ENCODE measurements at places on chromosomes 7 and 10.

- DNase-seq: no peak
Observed at GRCh38 chr7:99629643-99630042, 12.9 kb downstream of the ZSCAN25 start.

DNA sequence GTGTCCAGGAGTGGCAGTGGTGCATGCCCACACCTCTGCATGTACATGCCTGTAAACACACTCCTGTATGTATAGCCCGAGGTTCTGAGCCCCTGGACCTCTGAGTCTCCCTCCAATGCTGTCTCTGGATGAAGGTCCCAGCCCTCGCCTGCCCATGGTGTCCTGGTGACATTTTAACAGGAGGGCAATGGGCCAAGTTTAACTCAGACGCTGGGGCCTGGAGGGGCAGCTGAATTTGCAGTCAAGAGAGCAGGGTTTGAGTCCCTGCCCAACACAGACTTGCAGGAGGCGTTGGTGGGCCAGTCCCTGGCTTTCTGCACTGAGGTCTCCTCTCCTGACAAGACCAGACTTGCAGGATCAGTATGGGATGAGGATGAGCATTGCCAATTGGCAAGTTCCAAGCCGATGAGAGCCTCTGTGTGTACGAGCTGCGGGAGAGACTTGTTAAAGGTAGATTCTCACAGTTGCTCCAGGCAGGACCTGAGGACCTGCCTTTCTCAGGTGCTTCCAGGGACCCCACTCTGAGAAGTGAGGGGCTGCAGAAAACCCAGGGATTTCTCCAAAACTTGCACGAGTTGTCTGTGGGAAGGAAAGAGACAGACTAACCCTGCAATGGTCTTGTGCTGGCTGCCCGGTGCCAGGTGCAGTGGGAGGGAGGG is 141.9 kb downstream of the ELFN1 start:
- DNase-seq: no peak

DNA sequence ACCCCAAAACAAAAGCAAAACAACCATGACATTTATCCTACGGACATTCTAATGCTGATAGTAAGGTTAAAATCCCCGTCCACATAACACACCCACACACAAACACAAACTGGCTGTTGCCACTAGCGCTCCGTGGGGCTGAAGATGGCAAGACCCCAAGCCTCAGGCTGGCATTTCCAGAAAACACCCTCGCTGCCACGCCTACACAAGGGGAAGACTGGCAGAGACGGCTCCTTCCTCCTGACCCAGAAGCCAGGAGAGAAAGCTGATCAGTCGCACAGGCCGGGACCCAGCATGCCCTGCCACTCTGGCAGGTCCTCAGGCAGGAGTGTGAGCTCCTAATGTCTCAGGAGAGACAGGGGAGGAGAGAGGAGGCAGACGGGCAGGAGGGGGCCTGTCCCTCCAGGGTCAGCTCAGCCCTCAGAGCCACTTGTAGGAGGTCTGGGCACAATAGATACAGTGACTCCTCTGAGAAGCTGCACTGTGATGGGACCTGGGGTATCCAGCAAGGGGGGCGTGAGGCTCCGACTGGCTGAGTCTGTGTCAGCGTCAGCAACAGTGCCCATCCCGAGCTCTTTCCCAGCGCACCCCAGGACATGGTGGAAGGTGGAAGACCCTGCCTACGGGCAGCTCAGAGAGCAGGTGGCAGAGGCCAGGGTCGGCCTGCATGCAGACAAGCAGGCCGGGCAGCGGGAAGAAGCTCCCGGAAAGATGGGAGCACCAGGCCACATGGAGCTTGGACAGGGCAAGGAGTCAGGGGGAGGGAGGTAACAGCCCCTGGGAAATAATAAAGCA is 326.9 kb downstream of the PTPRN2 start:
- no peak for DNase-seq

GRCh38 chr7:72503644-72504043 is 91.5 kb upstream of the CALN1 start:
- no peak for DNase-seq

DNA sequence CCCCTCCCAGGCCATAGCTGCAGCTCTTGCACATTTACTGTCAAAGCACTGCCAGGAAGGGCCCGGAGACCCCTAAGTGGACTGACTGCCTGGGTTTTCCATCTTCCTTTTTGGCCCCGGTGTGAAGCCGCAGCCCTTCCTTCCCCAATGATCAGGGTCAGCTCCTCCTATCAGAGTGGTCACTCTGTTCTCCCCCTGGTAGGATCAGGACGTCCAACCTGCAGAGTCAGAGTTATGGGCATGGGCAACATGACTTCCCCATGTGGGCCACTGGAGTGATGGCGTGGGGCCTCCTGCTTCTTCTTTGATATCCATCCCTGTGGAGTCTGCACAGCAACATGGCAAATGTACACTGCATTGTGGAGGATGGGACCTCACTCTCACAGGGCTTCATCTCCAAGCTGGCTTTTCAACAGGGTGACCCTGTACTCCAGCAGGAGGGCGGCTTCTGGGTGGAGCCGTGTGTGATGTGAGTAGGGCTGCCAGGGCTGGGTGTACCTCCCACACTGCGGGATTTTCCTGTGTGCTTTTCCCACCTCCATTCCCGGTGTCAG is 6.4 kb upstream of the RAMP3 start:
- no peak for DNase-seq

DNA sequence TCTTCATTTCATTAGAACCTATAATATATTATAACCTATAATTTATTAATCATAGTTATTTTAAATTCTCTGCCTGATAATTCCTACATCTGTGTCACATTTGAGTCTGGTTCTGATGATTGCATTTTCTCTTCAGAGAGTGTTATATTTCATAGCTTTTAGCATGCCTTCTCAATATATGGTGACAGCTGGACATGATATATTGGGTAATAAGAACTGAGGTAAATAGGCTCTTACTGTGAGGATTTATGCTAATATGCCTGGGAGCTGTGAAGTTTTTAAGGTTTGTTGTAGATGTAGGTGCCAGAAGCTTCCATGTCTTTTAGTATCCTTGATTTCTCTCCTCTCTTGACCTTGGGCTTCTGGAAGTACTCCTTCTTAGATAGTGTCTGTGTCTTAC is 325.9 kb upstream of the SEMA3D start:
- DNase-seq: no peak

DNA sequence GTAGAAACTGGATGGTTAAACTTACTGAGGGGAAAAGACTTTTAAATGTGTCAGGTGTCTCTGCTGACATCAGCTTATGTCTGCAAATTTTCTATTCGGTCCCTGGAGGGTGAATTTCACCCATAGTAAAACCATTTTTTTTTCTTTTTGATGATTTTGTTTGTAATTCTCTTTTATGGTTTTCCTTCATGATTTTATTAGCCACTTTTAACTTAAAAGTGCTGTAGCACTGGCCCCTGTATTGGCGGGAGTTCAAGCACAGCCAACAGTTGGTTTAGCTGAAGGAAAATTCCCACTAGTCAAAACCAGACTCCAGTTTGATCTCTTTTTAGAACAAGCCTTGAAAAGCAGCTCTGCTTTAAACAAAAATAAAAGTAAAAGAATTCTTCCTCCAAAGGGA is 5.0 kb upstream of the ITGA8 start:
- DNase-seq: no peak

DNA sequence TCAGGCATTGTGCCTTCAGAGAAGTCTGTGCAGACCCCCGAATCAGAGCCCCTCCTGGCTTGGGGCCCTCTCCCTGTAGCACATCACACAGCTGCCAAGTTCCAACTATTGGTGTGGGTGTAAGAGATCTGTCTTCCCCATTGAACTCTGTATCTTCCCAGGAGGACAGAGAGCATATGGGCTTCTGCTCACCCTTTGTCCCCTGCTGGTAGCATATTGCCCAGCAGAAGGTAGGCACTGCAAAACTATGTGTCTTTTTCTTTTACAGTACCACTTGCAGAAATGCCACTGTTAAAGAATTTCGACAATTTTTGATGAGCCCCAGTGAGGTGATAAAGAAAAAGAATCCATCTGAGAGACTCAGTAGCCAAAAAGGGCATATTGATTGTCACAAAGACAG is 59.6 kb downstream of the NPY start:
- no peak for DNase-seq

DNA sequence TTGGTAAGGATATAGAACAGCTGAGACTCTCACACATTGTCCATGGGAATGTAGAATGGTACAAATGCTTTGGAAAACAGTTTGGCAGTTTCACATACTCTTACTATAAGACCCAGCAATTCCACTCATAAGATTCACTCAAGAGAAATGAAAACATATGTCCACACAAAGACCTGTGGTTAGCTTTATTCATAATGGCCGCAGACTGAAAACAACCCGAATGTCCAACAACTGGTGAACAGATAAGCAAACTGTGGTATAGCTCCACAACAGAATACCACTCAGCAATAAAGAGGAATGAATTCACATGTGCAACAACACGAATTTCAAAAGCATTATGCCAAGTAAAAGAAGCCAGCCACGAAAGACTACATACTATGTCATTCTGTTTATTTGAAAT is 33.5 kb upstream of the CUL1 start:
- no peak for DNase-seq

GRCh38 chr10:119428789-119429188 is 113.7 kb downstream of the RGS10 start:
- DNase-seq: no peak

DNA sequence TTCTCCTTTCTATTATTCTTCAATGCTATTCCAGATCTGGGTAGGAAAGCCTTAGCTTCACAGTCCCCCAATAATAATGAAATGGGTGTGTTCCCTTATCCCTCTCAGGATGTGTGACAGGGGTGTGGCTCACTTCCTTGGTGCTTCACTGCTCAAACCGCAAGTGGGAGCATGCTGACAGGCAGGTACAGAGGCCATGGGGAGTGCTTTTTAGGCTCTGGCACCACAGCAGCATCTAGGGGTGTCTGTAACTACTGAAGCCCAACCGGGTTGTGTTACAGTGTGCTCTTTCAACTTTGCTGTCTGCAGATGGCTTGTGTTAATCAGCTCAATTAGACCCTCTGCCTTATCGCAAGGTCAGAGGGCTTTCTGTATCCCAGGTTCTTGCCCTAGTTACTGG is 79.4 kb upstream of the CYP2C9 start:
- no peak for DNase-seq

- no peak for DNase-seq
Observed at GRCh38 chr7:129437190-129437589, 3.0 kb downstream of the STRIP2 start.

DNA sequence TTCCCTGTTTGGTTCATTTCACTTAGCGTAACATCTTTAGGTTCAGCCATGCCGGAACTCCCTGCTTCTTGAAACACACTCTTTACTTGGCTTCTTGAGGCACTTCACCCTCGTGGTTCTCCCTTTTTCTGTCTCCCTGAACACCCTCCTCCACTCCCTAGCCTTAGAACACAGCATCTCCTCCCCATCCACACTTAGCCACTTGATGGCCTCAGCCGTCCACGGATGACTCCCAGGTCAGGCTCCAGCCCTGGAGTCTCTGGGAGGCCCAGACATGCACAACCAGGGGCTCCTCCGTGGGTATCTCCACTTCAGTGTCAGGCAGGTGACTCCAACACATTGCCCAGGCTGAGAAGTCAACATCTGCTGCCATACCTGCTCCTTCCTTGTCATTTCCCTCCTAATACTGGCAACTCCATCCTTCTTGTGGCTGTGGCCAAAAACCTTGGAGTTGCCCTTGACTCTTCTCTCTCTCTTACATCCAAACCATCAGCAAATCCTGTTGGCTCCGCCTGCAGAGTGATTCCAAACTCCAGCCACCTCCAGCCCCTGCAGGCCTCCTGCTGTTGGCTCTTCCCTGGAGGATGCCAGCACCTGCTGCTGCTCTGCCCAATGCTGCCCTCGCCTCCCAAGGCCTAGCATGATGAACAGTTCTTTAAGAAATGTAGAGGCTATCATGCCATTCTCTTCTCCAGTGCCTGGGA is 8.4 kb upstream of the INMT start:
- DNase-seq: no peak

GRCh38 chr7:38394660-38395059 is 121.2 kb upstream of the TARP start:
- DNase-seq: no peak

- DNase-seq: no peak
Observed at GRCh38 chr7:28548416-28548815, 136.1 kb downstream of the CREB5 start.

DNA sequence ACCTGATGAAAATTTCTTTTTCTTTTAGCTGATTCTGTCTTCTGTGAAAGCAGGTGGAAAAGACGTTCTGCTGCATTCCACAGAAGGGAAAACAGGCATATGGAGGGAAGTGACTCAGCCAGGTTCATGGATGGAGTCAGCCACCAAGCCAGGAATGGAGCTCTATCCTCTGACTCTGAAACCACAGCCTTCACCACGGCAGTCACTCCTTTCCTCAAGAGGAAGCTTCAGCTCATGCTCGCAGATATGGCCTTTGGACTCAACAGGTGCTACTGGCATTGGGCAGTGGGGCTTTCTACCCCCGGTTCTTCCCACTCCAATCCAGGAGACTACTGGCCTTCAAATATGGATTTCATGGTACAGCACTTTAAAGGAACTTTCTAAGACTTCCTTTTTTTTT is 11.5 kb upstream of the PLAU start:
- no peak for DNase-seq

DNA sequence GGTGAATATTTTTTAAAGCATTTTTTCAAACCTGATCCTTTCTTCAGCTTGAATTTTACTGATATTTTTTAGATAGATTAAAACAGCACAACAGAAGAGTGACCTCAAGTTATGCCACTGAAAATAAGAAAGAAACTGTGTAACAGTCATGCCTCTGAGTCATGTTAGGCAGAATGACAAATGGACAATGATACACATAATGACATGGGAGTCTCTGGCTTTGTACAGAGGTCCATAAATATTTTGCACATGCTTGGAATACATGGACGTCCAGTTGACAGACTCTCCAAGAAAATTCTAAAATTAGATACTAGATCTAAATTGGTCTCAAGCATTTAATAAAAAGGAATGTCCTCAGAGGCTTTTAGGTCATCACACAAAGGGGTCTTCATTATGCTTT is 21.9 kb upstream of the SEMA3A start:
- DNase-seq: no peak

DNA sequence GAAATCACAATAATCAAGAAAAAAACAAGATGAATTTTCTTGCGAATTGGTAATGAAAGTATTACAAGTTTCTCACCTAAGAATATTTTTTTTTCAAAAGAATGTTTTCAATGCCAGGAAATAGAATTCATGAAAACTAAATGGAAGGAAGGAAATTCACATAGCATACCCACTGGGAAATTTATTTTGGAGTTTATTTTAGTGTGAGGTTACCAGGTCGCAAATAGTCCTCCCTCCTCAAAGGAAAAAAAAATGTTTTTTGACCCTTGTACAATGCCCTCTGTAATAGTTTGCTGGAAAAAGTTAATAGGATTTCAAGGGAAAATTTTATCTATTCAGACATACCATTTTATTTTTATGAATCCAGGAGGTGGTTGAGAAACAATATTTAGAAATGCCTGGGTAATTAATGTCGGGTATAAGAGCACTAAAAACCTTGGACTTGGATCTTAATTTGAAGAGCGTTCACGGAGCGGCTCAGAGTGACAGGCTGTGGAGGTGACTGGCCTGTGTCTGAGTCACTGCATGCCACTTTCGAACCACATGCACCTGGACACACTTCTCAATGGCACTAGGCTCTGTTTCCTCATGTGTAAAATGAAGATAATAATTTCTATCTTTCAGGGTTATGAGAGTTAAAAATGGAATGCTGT is 28.2 kb downstream of the CUBN start:
- DNase-seq: no peak

- DNase-seq: no peak
Observed at GRCh38 chr7:81170291-81170690, 251.4 kb upstream of the SEMA3C start.

- no peak for DNase-seq
Observed at GRCh38 chr7:7861211-7861633, 107.4 kb upstream of the GLCCI1 start.
